ENCODE measurements at places on chromosomes 16 and 17. TPM values are rescaled to one million over a fixed set of nuclear protein-coding genes. Genes with fewer than 3 reads are reported as not detected.

- no peaks in the 10 kb centered on the region for H3K27me3 ChIP-seq
- peak overlapping the region; percentile 70 for H3K27ac ChIP-seq
- H3K4me3 ChIP-seq = peak overlapping the region; percentile 34
- DNase-seq = no peak
These were observed 11.8 kb downstream of the LASP1 start for GRCh38 chr17:38881600-38882191.

- no peak for DNase-seq
- no peak within 1 kb of the TSS for H3K27ac ChIP-seq
These were observed at the start of gene HOXB8 for GRCh38 chr17:48615047-48615962. Gene HOXB8, minus strand, starts transcription at chr17:48615292. Its CDS starts 588 bp downstream, at chr17:48614704.

DNA sequence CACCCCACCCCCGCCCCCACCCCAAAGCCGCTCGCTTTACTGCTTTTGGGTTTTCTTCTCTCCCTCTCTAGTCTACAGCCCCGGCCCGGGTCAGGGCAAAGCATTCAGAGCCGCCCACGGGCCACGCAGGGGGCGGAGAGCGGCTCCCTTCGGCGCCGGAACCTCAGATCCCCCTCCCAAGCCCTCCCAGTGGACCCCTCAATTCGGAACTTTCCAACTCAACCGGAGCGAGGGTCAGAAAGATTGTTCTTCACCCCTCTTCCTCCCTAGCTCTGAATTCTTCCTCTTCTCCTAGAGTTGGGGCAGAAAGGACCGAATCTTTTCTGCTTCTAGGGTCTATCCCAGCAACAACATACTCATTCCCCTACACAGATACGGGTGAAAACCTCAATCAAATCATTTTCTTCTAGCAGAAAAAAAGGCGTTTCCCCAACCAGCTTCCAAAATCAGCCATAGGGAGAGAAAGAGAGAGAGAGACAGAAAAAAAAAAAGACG is 1.0 kb downstream of the HOXB2 start:
- no peak for DNase-seq
- H3K4me3 ChIP-seq = peak overlapping the region; percentile 88
- peaks cover 29% of the 10 kb centered on the region for H3K4me1 ChIP-seq
- no peaks in the 10 kb centered on the region for H3K27me3 ChIP-seq
- H3K27ac ChIP-seq = peak overlapping the region; percentile 93

Gene FOXN1
- total RNA-seq = not detected

Gene BRICD5
- 11.4 TPM for total RNA-seq

Gene VAT1L
- total RNA-seq = 27.1 TPM

- no peaks in the 10 kb centered on the region for H3K36me3 ChIP-seq
- H3K27ac ChIP-seq = no peak overlapping the region
- H3K4me1 ChIP-seq = no peaks in the 10 kb centered on the region
These were observed 471.4 kb upstream of the RBFOX1 start for GRCh38 chr16:6861135-6861814.

GRCh38 chr16:85078226-85078625 is 34.0 kb downstream of the CIBAR2 start:
- H3K36me3 ChIP-seq = peaks cover 24% of the 10 kb centered on the region
- H3K4me3 ChIP-seq = no peak overlapping the region
- no peak overlapping the region for H3K27ac ChIP-seq
- no peak for DNase-seq
- H3K27me3 ChIP-seq = no peaks in the 10 kb centered on the region
- H3K4me1 ChIP-seq = no peaks in the 10 kb centered on the region

DNA sequence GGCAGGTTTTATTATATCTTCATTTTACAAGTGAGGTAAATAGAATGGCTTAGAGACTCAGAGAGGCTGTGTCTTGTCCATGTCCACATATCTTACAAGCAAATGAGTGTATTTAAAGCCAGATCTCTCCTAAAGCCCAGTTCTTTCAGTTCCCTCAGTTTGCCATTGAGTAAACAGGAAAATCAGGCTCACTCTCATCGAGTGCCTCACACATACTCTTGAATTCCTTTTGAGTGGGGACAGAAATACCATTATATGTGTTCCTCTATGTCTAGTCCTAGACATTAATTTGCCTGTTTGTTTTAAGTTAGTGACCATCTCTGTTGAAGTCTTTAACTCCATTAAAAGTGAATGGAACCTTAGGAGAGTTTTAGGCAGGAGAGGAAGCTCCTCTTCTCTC is 40.1 kb downstream of the BPTF start:
- peaks cover 3% of the 10 kb centered on the region for H3K36me3 ChIP-seq
- DNase-seq = no peak
- no peak overlapping the region for H3K4me3 ChIP-seq
- no peak overlapping the region for H3K27ac ChIP-seq
- H3K27me3 ChIP-seq = no peaks in the 10 kb centered on the region
- H3K4me1 ChIP-seq = peaks cover 11% of the 10 kb centered on the region

DNA sequence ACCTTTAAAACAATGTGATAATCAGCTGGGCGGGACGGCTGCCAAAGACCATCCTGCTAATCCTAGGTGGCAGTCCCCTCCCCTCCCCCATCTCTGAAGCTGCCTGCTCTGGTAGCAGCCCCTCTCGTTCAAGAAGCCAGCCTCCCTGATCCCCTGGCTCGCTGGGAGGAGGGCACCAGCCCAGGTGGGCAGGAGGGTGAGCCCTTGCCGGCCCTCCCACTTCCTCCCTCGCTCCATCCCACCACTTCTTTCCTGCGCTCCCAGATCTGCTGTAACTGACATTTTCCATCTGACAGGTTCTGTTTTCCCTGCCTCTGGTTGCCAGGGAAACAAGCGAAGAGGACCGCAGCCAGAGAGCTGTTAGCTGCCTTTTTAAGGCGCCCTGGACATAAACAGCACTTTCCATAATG is 155.7 kb upstream of the TNRC6C start:
- H3K4me1 ChIP-seq = peaks cover 7% of the 10 kb centered on the region
- H3K27me3 ChIP-seq = no peaks in the 10 kb centered on the region
- no peaks in the 10 kb centered on the region for H3K36me3 ChIP-seq
- no peak overlapping the region for H3K27ac ChIP-seq
- DNase-seq = no peak

All from thoracic aorta (tissue), 2 donors.